Motor neuron (in vitro differentiated cells): ENCODE measurements at places on chromosomes 7 and 10.
A peak's percentile ranks its signal among the peaks of the same experiment; 100 is the strongest.

- no peak for ATAC-seq
Observed at GRCh38 chr7:38660427-38661099, 29.4 kb upstream of the AMPH start.

GRCh38 chr10:104151737-104152136 is 29.8 kb downstream of the SFR1 start:
- ATAC-seq, result no peak

DNA sequence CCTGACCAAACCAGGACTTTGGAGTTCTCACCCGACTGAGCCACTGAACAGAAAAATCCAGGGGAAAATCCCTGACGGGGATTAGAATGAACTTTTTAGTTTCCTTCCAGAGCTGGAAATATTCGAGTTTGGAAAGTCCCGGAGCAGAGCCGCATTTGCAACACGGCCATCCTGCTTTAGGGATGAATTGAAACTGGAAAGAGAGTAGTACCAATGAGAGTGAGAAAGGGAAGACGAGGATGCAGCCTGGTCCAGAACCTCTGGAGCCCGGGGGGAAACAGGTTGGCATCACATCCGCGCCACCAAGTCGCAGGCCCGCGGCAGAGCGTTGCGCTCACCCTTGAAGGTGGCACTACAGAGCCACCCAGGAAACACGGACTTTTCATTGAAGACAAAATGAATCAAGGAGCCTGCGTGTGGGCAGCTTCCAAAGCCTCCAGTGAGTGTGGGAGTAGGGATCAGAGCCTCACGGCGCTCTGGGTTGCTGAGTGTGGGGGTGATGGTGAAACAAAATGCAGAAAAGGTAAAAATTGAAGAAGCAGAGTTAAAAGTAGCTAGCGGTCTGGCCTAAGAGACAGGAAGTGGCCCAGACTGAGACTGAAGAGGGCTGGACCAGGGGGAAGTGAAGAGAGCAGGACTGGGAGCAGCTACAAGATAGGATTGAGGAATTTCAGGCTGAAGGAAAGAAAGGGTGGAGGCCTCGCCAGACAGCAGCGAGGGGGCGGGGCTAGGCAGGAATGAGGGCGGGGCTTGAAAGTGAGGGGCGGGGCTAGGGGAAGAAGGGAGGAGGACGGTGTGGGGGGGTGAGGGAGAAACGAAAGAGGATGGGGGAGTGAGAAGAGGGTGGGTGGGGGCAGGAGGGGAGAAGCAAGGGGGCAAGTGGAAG is 1.8 kb downstream of the SMURF1 start:
- peak; percentile 22 for ATAC-seq

- no peak for ATAC-seq
Observed at GRCh38 chr10:21964983-21965665, 38.4 kb downstream of the DNAJC1 start.

GRCh38 chr10:121104476-121105111 is 253.4 kb downstream of the WDR11 start:
- ATAC-seq, result no peak

DNA sequence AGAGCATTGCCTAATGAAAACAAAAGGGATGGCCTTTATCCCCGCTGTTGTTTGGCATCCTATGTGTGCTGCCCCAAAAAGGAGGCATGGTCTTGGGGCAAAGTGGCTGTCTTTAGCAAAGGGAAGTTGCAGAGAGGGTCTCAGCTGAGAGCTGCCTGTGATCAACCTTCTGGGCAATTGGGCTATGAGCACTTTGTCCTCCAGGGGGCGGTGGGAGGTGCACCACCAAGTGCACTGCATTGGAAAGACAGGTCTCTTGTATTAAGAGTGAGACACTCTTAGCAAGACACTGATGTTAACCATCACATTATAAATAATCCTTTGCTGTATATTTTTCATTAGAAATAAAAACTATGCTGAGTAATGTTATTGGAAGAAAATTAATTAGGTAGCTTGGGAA is 314.8 kb downstream of the POM121L12 start:
- no peak for ATAC-seq

- no peak for ATAC-seq
Observed at GRCh38 chr7:139875821-139876241, 46.8 kb downstream of the TBXAS1 start.

DNA sequence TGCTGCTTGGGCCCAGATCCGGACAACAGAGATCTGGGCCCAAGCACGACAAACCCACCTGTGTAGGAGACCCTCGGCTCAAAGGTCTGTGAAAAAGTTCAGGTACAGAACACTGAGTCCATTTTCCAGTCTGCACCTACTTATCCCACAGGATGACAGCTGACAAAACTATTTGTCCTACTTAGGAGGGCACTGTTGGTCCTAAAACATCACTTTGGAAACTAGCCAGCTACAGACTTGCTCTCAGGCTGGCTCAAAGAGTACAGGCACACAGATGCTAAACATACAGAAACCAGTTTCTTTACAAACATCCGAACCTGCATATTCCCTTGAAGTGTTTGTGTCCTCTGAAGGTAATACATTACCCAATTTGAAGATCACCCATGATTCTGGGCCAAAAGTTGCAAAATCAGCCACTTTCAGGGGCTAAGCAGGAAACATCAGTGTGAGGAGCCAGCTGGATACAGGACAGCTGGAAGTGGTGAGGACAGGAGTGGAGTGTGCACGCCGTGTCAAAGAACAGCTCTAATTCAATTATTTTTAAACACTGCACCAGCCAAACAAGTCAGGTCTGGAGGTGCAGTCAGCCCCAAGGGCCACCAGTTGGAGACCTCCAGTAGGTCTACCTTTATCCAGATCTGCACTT is 88.5 kb downstream of the NOC3L start:
- ATAC-seq, result no peak

DNA sequence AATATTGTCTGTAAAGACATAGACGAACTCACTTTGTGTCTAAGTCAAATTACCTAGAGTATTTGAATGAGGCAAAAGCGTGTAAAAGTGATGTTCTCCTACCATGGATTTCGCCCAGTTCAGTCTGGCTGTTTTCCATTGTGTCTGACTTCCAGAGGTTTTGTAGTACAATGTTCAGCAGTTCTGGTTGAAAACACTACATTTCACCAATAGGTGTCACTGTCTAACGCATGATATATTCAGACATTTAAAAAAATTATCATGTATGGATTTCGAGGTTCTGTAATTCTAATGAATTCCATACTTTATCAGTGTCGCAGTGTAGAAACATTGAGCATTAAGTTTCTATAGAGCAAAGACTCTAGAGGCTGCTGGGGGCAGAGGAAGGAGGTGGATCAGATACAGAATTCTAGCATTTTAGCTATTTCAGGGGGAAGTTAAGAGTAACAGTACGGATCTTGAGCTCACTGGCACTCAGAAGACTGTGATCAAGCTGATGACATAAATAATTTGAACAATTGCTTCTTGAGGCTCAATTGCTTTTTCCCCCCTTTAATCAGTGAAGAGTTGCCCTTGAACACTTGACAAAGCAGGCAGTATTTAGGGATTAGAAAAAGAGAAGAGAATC is 196.9 kb upstream of the RHOBTB1 start:
- ATAC-seq, result peak; percentile 22

- no peak for ATAC-seq
Observed at GRCh38 chr10:45502458-45502857, 128.4 kb downstream of the ALOX5 start.

DNA sequence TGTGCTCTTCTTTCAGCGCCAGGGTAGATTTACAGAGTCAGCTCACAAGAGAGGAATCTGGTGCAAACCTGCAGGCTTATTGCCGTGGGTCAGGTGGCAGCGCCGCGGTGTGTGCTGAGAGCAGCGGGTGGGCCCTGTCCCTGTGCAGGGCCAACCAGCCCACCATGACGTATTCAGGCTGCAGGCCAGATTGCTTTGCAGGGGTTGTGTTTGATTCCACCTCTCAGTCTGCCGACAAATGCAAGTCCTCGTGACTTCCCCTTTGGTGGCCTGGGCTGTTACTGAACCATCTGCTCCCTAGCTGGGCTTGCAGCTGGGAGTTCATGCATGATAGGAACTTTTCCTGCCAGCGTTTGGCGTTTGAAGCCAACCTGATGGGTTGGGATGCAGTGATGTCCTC is 66.7 kb upstream of the LEP start:
- no peak for ATAC-seq

DNA sequence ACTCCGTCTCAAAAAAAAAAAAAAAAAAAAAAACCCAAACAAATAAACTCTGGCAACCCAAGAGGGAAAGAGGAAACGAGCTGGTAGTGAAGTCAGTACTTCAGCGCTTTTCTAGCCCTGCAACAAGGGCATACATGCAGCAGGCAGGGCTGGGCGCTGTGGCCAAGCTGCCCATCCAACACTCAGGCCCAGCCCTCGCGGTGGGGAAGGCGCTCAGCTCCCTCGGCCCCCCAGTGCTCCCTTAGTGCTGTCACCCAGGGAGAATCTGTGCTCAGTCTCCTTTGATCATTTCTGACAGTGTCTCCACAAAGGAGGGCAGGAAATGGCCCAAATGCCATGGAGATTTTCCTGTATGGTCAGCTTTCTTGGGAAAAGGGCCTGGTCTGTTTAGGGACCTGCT is 97.2 kb downstream of the SMURF1 start:
- no peak for ATAC-seq

DNA sequence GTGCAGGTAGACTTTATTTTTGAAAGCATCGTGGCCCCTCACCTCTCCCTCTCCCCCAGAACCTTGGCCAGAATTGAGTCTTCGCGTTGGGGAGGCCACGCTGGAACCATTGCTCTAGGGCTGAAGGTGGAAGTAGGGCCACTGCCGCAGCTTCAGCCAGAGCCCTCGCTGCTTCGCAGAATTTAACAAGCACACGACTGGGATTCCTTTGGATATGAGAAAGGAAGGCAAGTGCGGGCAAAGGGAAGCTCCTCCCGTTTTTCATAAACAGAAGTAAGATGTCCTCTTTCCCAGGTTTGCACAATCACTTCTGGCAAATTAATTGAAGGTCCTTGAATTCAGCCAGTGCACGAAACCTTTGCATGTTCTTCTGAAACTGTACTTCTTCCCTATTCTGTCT is 168.1 kb downstream of the CCDC3 start:
- no peak for ATAC-seq

- no peak for ATAC-seq
Observed at GRCh38 chr10:84294766-84295447, 33.5 kb upstream of the CCSER2 start.

- ATAC-seq, result no peak
Observed at GRCh38 chr7:129266181-129266580, 41.4 kb downstream of the AHCYL2 start.

DNA sequence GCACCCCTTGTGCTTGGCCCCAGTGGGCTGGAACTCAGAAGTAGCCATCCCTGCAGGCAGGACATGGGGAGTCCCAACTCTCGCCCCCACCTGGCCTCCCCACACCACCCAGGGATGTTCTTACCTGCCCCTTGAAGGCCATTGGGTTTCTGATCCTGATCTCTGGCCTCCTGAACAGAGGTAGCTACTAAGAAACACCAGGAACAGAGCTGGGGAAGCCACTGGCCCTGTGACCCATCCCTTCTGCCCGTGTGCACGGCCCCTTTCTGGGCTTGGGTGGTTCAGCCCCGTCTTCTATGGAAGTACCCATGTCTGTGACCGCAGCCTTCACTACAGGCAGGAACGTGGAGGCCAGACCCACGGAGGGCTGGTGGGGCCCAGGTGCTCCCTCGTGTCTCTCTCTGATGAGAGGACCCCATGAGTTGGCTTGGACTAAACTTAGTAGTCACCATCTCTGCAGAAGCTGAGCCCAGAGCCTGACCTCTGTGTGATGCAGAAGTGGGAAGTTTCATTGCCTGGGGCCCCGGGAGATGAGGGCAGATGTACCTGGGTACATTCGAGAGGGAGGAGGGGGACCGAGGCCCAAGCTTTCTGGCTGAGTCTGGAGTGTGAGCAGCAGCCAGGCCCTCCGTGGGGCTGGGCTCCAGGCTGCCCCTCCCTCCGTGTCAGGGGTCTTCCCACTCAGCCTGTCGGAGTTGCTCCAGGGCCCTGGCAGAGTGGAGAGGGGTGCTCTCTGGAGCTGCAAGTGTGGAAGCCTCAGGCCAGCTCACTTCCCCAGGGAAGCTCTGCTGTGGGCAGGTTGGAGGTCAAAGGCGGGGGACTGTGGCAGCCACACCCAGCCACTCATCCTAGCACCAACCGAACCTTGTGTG is 81.0 kb downstream of the MKI67 start:
- ATAC-seq, result no peak

- ATAC-seq, result peak; percentile 3
Observed at GRCh38 chr10:79178614-79179163, 109.9 kb downstream of the ZMIZ1 start.

DNA sequence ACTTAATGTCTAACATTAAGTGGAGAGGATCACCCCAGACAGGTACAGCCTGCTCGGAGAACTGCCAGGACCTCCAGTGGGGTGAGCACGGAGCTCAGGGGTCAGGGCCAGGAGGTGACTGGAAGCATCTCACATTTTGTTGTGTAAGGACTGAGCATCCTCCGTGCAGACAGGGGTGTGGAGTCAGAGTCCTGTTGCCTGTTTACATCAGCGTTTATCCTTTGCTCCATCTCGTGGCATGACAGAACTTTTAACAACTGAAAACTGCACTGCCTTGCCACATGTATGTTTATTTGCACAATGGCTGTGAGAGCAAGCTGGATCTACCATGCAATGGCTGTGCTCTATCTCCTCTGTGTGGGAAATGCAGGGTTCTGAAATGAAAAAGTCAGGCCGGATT is 175.4 kb upstream of the AKR1E2 start:
- ATAC-seq, result peak; percentile 51

DNA sequence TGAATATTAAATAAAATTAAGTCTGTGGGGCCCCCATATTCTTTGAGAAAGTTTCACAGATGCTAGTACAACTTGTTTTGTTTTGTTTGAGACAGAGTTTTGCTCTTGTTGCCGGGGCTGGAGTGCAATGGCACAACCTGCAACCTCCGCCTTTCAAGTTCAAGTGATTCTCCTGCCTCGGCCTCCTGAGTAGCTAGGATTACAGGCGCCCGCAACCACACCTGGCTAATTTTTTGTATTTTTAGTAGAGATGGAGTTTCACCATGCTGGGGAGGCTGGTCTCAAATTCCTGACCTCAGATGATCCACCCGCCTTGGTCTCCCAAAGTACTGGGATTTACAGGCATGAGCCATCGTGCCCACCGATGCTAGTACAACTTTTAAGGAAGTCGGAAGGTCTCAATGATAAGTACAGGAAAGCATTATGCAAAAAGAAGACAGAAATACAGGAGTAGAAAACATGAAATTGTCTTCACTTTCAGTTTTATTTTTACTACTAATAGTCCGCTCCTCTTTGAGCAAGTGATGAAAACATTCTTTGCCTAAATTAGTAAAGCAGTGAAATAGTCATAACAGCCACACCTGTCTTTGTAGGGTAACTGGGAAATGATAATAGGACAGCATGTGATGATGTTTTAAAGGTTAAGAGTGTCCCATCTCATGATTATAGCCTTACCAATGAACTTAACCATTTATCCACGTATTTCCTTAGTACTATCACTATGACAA is 147.5 kb downstream of the SEMA3D start:
- no peak for ATAC-seq
